ENCODE measurements at places on chromosomes 4 and X.

GRCh38 chr4:10108818-10109783 is 7.5 kb downstream of the WDR1 start:
- DNase-seq, result no peak

DNA sequence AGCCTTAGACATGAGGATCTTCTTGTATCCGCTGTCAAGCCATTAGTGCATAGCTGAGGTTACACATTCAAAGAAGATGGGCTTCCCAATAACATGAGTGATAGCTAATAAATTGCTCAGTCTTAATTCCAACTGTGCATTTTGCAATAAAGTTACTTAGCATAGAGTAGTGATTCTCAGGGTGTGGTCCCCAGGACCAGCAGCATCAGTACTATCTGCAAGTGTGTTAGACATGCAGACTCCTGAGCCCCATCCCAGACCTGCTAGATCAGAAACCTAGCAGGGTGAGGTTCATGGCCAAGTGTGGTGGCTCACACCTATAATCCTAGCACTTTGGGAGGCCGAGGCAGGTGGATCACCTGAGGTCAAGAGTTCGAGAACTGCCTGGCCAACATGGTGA is 20.1 kb downstream of the ATP10D start:
- no peak for DNase-seq

DNA sequence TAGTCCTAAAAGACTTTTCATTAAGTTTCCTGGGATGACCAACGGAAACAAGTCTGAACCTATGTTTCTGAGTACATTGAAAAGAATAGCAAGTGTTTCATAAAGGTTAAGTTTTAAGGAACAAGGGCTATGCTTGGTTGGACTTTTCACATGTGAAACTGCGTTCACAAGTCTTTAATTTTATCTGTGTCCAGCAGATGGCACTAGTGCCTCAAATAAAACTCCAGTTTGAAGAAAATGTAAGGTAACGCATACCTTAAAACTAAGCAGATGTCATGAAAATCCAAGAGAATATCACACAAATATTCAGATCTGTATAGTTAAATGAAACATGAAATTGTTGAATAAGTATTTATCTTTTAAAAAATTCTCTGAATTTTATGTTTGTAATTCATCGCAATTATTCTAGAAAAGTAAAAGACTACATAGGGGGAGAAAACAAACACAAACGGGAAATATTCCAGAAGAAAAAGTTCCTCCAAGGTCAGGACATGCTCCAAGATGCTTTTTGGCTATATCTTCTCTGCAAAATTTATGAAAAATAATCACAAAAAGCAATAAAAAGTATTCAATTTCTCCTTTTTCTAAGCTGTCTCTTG is 89.6 kb upstream of the MAD2L1 start:
- no peak for DNase-seq

DNA sequence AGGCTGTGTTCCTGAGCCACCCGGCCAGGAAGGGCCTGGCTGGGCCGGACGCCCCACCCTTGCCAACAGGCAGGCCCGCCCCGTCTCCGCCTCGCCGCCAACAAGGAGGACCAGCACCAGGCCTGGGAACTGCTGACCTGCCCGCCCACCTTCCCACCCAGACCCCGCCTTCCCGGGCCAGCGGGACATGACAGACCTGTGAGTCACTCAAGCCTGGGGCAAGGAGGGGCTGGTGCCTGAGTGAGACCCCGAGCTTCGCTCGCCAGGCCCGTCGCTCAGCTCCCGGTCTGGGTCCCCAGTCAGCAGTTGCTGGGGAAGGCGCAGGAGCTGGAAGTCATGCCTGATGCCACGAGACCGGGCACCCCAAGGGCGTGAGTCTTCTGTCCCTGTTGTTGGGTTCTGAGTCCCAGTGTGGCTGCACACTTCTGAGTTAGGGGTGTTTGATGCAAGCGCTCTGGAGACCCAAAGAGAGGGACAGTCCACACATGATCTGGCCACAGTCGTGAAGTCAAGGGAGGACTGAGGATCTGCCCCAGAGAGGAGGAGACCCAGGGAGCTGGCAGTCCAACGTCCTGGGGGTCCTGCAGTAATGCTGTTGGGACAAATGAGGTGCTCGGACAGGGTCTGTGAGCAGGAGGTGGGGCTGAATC is at the start of gene DNASE1L1:
Gene DNASE1L1 (minus strand): TSS at position 33 of the 650 bp plus-strand sequence. CDS start 3,686 bp downstream, outside the sequence.
- no peak for DNase-seq

DNA sequence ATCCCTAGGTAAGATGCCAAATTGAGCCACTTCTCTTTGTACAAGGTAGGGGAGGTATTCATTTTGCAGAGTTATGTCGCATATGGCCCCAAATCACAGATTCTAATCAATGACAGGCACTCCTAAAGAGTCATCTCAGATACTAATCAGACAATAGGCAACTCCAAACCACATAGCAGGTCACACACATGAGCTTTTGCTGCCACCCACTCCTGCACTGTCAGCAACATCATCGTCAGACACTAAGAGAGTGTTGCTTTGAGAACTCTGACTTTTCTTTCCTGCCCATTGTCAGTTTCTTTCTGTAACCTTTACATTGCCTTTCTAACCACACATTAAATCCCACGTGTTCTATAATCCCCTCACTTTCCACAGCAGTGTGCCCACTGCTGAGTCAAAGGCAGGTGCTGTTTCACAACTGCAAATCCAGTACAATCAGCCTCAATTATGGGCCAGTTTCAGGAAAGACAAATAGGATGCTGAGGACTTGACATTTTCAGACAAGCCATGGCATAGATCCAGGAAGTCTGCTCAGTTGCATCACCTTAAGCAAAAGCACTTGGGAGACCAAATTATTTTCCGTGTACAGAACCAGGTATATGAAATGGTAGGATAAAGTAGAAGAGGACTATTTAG is 23.5 kb downstream of the TMEM31 start:
- DNase-seq, result no peak

DNA sequence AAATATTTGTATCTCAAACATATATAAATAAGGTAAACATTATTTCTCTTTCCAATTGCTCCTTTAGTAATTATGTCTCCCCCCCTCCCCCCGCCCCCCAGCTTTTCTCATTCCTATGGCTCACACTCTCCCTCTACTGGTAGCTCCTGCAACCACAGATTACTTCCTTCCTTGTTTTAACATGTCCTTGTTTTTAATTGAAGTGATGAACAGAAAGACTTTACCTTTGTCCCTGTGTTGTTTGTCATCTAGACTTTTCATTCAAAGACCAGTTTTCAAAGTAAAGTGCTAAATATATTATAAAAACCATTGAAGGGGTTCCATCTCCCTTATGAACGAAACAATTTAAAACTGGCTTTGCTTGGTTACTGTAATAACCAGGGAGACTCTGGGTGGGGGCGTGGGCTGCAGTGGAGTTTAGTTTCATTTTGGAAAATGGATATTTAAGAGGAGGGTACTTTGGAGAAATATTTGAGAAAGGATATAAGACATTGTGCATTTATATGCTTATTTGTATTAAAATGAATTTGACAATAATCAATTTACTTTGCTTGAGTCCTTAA is 352.9 kb downstream of the RAPGEF2 start:
- no peak for DNase-seq

All from activated CD8-positive, alpha-beta memory T cell treated with anti-CD3 and anti-CD28 coated beads for 1 hour (primary cell).